GM12878 (cell line): ENCODE measurements at places on chromosomes 7 and 10.

DNA sequence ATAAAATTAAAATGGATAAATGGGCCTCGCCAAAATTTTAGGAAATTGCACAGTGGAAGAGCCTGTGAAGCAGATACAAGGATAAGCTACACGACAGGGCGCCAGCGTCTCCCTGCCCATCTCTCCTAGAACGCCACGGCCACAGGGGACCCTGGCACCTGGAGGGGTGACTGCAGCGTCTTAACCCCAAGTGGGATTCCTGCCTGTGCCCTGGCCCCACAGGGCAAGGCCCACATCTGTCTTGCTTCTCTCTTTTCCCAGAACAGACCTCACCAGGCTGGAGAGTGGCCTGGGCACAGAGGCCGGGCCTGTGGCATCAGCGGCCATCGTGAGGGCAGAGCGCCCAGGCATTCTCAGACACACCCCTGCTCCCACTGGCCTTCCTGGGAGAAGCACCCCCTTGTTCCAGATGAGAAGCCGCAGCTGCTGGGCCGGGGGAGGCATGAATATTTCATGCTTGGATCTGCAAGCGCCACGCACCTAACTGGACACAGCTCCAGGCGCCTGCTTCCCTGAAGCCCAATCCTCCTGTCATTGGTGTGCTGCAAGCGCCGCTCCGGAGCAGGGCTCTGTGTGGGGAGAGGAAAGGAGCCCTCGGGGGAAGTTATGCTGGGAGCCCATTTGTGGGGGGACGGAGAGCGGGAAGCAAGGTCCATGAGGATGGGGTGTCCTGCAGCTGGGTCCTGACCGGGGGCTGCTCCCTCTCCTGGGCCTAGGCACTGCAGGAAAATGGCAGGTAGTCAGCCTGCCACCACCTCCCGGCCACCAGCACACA lies 153.5 kb downstream of the ELFN1 start:
- no peak for DNase-seq

DNA sequence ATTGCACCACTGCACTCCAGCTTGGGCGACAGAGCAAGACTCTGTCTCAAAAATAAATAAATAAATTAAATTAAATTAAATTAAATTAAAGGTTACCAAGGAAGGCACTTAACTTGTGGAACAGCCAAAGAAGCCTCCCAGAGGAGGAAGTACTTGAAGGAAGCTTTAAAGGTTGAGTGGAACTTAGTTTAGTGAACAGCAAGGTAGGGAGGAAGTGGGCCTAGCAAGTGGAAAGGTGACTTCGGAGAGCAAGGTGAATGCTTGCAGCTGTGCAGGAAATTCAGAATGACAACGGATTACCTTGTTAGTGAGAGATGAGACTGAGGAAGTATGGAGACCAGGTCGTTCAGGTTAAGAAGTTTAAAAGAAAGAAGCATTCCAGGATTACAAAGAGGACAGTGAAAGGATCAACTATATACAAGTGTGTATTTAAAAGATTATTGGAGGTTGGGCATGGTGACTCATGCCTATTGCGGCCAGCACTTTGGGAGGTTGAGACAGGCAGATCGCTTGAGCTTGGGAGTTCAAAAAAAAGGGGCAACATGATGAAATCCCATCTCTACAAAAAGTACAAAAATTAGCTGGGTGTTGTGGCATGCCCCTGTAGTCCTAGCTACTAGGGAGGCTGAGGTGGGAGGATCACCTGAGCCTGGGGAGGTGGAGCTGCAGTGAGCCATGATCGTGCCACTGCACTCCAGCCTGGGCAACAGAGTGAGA lies 12.8 kb upstream of the RPEL1 start:
- no peak for DNase-seq

DNA sequence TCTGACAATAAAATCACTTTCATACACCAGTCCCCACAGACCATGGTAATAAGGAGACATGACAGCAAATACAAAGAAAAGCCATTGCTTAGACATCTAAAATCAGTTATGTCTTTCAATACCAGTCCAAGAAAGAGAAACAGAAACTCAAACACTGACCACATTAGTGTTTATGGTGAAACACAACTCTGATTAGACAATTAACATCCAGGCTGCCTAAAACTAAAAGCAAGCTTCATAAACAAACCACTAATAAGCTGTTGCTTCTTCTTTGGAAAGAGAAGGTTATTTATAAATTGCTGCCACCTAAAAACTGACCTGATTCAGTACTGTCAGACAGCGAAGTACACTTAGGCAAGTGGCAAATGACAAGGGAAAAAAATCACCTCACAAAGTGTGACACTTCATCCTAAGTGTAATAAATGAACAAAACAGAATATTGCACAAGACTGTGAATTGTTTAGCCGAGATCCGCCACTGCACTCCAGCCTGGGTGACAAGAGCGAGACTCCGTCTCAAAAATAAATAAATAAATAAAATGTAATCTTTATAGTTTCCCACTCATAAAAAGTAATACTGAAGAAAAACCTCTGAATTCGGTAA lies 277.4 kb downstream of the PARD3 start:
- DNase-seq: peak; percentile 87

DNA sequence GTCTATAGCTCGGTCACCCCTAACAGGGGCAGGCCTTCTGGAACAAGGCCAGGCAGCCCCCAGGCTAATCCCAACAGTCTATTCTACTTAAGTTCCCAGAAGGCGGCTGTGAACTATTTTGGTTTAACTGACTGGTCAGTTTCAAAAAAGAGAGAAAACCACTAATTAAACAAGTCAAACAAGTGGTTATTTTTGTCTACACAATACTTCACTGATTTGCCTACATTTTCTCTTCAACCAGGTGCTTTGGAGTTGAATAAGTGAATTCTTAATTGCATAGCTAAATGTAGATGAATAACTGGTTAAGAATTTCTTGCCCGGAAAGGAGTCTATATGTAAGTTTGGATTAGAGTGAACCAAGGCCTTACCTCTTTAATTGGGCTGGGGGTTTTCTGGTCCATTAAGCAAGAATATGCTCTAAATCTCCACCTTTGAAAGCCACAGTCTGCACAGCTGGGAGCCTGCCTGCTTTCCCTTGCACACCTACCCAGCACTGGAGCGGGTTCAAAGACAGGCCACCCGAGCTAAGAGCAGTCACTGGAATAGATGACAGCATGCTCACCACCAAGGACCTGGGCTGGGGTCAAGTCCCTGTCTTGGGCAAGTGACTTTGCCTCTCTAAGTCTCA lies 70.4 kb downstream of the TBXAS1 start:
- DNase-seq: no peak

DNA sequence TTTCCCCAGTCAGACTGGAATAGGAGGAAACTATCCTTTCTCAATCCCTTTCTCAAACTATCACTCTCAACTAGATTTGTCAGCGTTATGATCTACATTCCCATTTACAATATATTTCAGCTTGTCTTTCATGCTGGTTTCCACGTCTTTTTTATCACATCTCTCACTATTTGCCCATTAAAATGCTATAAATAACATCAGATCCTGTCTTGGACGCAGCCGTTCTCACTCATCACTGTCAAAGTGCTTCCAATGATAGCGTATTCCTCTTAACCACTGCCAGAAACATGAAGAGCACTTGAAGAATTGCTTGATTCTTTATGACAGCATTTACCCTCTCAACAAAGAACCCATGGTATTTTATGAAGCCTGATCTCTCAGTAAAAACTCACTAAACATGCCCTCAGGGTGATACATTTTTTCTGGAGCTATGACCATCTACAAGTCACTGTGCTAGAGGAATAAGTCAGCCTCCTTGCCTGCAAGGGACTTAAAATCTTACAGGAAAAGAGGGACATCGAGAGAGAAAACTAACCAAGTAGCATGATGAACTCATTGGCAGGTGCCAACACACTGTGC lies 205.6 kb upstream of the PFKP start:
- no peak for DNase-seq

DNA sequence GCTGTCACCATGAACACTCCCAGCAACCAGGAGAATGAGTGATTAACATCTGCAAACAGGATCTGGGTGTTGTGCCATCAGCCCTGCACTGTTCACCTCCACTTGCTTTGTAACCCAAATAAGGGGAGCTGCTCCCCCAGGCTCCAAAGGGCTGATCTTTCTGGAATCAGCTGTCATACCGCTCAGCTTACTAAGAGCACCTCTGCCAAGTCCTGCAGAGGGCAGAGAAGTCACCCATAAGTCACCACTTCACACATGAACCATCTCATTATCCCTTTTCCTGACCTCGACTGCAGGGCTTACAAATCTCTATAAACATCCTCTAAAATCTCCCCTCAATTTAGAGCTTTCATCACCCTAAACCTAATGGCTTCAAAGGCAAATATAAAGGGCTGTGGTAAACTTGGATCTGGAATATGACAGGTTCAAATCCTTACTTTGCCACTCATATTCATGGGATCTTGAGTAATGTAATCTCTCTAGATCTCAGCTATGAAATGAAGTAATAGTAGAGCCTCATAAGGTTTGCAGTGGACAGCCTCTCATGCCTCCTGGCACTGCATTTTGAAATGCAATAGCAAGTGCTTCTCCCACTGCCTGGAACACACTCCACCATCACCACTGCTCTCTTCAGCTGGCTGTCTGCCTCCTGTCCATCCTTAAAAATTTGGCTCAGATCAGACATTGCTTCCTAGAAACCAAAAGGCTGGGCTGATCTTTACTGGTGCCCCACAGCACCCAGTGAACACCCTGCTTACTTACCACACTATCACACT lies 38.8 kb downstream of the ERLIN1 start:
- DNase-seq: no peak

DNA sequence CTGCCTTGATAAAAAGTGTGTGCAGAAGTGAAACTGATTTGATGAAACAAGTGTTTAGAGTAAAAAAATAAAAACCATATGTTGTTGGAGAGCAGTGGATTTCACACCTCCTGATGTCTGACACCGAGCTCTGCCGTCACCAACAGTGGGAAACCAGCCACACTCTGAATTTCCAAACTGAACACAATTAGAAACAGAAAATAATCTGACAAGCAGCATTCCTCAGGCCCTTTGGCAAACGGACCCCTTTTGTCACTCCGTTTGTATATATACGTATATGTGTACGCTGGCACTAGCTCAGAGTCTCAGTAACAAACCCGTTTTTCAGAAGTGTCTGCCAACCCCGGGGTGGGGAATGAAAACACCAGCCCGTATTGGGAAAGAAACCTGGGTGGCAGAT lies 32.4 kb downstream of the TACC2 start:
- no peak for DNase-seq

DNA sequence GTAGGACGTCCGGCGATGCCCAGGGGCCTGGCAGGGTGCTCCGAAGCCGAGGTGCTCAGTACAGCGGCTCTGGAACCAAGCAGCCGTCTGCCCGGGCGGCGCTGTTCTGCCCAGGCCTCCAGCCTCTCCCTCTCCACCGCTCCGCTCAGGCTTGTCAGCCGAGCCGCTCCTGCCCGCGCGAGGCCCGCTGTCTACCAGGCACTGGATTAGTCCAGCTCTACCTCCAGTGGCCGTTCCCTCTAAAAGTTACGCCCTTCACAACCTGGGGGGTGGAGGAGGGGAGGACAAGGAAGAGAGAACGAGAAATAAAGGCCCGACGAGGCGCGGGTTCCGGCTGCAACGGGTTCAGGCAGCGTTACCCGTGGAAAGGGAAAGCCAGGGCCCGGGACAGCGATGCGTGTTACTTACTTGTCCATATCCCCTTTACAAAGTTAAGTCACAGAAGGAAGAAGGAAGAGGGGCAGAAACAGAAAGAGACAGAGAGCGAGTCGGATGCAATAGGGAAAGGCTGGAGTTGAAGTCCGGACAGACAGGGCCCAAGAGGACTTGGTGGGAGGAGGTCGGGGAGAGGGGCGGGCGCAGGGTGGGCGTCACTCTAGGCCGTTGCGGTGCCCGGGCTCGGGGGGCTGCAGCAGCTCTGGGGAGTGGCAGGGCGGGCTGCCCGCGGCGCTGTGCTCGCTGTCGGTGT lies 2.8 kb downstream of the SP8 start:
- DNase-seq: no peak

- DNase-seq: no peak
Measured at GRCh38 chr7:142961973-142962926, at the start of gene KEL. Gene KEL (minus strand): TSS chr7:142962363. CDS start chr7:142962206, 157 bp downstream.

GRCh38 chr10:15433850-15434537 lies 62.9 kb upstream of the FAM171A1 start:
- no peak for DNase-seq

- no peak for DNase-seq
Measured at GRCh38 chr7:2800931-2801688, 43.0 kb downstream of the GNA12 start.

GRCh38 chr7:93148144-93148543 lies at the start of gene SAMD9L:
Gene SAMD9L (minus strand): TSS chr7:93148385. CDS start chr7:93135971, 12,414 bp downstream.
- DNase-seq: no peak

- DNase-seq: no peak
Measured at GRCh38 chr10:91023700-91024398, 103.0 kb upstream of the ANKRD1 start.

DNA sequence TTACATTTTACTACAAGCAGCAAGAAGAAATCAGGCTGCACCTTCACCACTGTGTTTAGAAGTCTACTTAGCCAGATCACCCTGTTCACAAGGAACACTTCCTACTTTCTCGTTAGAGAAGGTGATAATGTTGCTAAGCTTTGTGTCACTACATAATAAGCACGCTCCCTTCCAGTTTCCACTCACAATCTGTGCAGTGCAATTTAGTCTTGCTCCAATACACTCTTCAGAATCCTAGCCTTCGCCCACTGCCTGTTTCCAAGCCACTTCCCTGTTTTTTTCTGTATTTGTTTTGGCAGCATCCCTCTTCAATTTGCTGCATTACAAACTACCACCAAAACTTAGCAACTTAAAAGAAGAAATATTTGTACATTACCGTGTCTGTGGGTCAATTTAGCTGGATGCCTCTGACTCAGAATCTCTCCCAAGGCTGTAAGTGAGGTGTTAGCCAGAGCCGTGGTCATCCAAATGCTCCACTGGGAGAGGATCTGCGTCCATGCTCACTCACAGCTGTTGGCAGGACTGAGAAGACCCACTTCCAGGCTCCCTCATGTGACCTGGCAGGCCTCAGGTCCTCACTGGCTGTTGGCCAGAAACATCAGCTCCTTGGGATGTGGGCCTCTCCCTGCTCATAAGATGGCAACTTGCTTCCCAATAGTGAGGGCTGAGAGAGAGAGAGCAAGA lies 110.4 kb downstream of the PON1 start:
- no peak for DNase-seq

- no peak for DNase-seq
Measured at GRCh38 chr7:98136423-98136822, 29.8 kb downstream of the LMTK2 start.

DNA sequence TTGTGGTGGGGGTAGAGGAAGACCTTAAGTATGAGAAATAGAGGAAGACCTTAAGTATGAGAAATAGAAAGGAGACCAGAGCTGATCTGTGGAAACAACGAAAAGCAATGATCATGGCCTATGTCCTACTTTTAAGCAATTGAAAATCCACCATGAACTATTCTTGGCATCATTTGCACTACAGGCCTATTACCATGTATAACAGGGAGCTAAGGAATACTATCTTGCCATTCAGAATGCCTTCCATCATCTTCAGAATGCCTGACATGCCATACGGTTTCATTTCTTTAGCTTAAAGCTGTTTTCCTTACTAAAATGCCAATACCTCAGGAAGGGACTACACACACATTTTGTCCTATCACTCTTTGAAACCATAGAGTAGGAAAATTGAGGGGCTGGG lies 127.0 kb downstream of the CALCR start:
- no peak for DNase-seq
